Panc1 (cell line): ENCODE measurements at places on chromosomes 12 and 14.

GRCh38 chr12:122943196-122943595 is 23.1 kb downstream of the ABCB9 start:
- no peak for DNase-seq

GRCh38 chr14:92494512-92494911 is 19.1 kb upstream of the RIN3 start:
- no peak for DNase-seq

- DNase-seq: no peak
Measured at GRCh38 chr14:61337893-61338292, 16.5 kb downstream of the PRKCH start.

- DNase-seq: no peak
Measured at GRCh38 chr12:107903341-107904061, 129.0 kb downstream of the ASCL4 start.

- no peak for DNase-seq
Measured at GRCh38 chr12:116392061-116392460, 114.6 kb upstream of the MED13L start.

DNA sequence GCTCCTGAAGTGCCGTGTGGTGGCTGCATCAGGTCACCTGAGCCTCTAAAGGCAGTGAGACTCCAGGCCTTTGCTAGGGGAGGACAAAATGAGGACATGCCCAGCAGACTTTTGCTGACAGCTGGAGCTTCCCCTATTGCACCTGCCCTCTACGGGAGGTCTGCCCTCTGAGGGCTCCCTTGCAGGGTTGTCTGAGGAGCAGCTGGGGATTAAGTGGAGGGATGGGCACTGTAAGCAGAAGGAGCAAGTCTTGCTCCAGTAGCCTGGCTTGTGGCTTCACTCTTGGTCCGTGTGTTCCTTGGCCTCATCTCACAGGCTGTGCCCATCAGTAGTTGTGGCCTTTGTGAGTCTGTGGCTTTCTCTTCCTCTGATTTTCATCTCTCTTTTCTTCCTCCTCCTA is 66.9 kb upstream of the NRXN3 start:
- no peak for DNase-seq

GRCh38 chr14:69464829-69465228 is 19.7 kb upstream of the PLEKHD1 start:
- no peak for DNase-seq

DNA sequence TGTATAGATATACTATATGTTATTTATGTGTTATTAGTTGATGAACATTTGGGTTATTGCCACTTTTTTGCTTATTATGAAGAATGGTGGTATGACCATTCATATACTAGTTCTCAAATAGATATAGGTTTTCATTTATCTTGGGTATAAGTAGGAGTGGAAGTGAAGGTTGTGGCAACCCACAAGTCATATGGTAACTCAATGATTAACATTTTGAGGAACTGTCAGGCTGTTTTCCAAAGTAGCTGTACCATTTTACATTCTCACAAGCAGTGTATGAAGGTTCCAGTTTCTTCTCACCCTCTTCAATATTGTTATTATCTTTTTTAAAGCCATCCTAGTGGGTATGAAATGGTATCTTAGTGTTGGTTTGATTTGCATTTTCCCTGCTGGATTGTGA is 19.0 kb upstream of the MSRB3 start:
- DNase-seq: no peak

- DNase-seq: peak; percentile 12
Measured at GRCh38 chr12:39764944-39765560, 145.4 kb upstream of the ABCD2 start.

- DNase-seq: no peak
Measured at GRCh38 chr14:58243790-58244555, 670 bp upstream of the PSMA3 start.

- no peak for DNase-seq
Measured at GRCh38 chr12:32402946-32403345, 3.6 kb downstream of the FGD4 start.

DNA sequence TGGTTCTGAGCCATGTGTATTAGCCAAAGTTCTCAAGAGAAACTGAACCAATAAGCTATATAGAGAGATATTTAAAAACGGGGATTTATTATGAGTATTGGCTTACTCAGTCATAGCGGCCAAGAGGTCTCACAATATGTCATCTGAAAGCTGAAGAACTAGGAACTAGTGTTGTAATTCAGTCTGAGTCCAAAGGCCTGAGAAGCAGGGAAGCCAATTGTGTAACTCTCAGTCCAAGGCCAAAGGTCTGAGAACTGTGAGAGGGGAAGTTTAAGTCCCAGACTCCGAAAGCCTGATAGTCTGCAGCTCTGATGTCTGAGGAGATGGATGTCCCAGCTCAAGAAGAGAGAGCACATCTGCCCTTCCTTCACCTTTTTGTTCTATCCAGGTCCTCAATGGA is 344.8 kb upstream of the USP15 start:
- no peak for DNase-seq

GRCh38 chr12:31215518-31216232 is 110.3 kb downstream of the SINHCAF start:
- DNase-seq: no peak

DNA sequence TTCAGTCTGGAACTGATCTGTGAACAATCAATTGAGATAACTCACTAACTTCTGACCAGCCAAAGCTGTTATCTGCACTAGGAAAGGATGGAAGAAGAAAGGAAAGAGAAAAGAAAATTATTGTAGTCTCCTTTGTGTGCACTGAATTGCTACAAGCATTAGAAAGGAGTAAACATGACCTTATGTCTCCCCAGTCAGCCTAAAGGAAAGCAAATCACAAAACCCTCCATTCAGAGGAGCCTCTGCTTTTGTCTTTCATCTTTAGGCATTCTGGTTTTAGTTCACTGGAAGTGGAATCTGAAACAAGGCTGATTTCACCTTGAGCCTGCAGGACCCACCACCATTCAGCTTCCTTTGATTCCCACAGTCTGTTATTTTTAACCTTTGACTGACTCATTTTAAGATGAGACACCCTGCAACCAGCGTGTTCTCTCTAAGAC is 26.0 kb downstream of the TBX3 start:
- no peak for DNase-seq

DNA sequence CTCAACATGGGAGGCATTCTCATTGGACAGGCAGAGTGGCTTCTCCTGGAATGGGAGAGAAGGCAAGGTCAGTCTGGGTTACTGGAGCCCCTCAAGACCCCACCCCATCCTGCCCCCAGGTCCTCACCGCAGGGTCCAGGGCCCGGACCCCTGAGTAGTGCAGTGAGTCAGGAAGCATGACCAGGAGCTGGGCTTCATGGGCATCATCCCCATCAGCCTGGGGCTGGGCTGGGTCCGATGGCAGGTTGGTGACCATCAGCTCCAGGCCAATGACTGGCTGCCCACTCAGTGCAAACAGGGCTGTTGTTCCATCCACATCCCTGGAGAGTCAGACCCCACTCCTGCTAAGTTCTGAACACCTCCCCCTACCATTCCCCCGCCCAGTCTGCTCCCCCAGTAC is 13.1 kb downstream of the ITGA7 start:
- no peak for DNase-seq

GRCh38 chr12:124370384-124370783 is 75.5 kb downstream of the RFLNA start:
- no peak for DNase-seq

- DNase-seq: no peak
Measured at GRCh38 chr12:25119020-25119419, 75.9 kb downstream of the DNAI7 start.
